Stromal cell of bone marrow (primary cell): ENCODE measurements at places on chromosomes 7 and 10.

DNA sequence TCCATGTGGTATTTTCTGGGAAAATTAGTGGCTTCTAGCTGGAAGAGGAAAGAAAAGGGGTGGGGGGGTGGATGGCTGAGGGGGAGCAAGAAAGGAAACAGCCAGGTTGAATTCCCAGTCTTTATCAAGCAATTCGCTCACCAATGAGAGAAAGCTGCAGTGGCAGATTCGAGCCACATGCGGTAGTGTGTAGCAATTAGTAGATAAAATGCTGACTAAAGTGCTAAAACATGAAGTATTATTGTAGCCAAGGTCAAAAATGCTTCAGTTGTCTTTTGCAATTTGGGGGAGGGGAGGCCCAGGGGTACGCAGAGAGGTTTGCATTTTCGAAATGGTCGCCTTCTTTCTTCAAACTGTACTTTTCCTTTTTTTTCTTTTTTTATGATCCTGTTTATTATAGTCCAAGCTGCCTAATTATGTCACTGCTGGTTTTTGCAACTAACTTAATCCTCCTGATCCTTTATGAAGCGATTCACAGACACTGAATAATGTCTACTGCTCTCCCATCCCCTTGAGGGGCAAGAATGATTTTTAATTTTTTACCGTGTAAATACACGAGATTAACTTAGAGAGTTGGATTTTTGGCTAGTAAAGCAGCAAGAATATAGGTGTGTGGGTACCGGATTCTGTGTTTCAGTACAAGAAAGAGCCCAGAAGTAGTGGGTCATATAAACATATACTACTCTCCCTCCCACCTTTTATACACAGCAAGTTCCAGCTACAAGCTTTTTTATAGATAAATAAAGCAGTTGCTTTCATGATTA lies 3.6 kb upstream of the ARID5B start:
- peak; percentile 21 for DNase-seq

GRCh38 chr10:29712108-29712507 lies 77.3 kb upstream of the SVIL start:
- no peak for DNase-seq

DNA sequence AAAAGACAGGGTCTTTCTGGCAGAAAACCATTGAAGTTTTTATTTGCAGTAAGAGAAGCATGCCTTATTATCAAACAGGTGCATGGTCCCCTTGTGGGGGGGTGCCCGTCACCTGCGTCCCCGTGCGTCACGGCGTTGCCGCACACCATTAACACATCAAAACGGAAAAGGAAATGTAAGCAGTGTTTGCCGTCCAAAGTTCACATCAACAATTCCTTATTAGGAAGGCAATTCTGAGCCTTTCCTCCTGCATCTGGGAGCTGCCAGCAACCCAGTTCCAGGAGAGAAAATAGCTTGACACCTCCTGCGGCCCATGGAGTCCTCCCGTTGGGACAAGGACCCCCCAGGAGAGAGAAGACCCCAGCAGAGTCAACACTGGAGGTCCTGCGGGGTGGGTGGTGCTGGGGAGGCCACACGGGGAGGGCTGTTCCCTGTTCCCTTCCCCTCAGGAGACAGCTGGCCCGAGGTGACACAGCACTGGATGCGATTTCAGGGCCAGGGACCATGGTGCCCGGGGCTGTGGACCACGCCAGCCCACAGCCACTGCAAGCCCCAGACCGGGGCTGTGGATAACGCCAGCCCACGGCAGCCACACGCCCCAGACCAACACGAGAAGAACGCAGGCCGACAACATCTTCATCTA lies 39.5 kb downstream of the DIP2C start:
- no peak for DNase-seq

GRCh38 chr10:34884272-34884952 lies 69.3 kb upstream of the PARD3 start:
- DNase-seq, result no peak

- no peak for DNase-seq
Observed at GRCh38 chr7:69645683-69646082, 47.4 kb downstream of the AUTS2 start.

DNA sequence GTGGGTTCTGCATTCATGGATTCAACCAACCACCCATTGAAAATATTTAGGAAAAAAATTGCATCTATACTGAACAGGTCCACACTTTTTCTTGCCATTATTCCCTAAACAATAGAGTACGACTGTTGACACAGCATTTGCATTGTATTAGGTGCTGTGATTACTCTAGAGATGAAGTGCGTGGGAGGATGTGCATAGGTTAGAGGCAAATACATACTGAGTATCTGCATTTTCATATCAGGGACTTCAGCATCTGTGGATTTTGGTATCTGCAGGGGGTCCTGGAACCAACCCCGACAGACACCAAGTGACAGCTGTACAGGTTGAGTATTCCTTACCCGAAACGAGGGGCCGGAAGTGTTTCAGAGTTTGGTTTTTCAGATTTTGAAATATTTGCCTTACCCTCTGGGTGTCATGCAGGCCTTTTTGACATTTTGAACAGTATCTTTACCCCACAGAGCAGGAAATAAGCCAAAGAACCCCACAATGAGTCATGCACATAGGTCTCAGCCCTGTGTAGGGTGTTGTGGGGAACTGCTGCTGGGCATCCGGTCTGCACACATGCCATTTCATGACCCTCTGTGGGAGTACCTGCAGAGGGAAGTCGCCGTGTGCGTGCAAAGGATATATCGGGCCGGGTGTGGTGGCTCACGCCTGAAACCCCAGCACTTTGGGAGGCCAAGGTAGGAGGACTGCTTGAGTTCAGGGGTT lies 14.5 kb downstream of the NUDT5 start:
- no peak for DNase-seq

- DNase-seq, result no peak
Observed at GRCh38 chr7:151851782-151852181, 25.1 kb downstream of the PRKAG2 start.

DNA sequence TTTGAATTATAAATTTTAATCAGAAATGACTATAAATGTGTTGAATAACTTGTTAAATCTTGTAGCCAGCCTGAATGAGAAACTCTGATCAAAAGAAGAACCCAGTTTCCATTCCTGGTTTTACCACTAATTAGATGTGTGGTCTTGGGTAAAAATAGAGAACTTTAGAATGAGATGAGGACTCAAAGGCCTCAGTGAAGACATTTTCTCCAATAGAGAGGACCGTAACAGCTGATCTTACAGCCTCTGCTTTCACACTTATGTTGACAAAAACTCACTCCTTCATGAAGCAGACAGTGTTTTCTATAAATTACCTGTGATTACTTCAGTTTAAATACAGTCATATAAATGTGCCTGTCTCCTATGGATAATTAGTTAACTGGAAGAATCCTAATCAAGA lies 200.1 kb upstream of the MEOX2 start:
- DNase-seq, result no peak

DNA sequence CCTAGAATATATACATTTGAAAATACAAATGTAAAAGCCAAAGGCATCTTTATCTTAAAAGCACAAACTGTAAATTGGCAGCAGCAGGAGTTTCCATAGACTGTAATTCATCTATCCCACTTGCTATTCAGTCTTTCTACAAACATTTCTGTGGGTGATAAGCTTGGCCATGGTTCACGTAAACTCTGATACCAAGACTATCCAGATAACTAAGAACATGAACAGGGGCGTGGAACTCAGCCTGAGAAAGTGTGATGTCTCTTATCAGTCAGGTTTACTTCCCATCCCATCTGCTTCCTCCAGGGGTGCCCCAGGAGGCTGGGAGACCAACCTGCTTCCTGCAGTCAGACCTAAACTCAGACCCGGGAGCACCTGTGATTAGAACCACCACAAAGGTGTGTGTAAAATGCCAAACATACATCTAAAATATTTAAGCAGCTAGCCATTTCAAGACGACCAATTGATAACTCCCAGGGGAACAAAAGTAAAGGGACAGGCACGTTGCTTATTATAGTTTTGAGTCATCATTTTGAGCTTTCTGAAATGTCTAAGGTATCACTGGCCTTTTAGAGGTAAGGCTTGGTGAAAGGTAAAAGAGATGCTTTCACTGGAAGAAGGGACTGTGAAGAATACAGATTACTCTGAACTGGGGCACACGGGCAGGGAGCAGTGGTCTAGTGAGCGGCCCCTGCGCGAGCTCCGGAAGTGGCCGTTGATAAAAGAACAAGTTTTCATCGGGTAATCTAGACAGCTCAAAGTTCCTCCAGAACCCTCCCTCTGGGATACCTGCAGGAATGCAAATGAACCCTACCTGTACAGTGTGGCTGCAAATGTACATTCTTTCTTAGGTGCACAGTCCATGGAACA lies 51.5 kb downstream of the RSU1 start:
- DNase-seq, result no peak

DNA sequence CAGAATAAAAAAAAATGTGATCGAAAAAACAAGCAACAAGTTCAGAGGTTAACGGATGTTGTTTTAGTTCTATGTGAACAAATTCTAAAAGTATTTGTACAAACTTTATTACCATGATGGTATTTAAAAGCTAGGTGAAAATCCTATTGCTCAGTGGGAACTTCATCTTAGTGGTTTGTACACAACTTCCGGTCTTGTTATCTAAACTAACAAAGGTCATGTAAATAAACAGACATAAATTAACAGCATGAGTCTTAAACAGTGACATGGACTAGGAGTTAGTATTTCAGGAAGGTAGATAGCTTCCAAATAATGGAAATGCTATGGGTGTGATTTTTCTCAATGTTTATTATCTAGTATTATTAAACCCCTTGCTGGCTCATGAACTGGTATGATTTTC lies 83.8 kb downstream of the SPAG6 start:
- DNase-seq, result no peak

- DNase-seq, result no peak
Observed at GRCh38 chr10:124588736-124589490, 127.3 kb downstream of the LHPP start.

- DNase-seq, result no peak
Observed at GRCh38 chr10:50540069-50540825, 83.5 kb downstream of the SGMS1 start.

- DNase-seq, result peak; percentile 52
Observed at GRCh38 chr7:143492043-143492471, 14.4 kb downstream of the TAS2R41 start.

GRCh38 chr7:28533731-28534531 lies 121.6 kb downstream of the CREB5 start:
- peak; percentile 54 for DNase-seq

DNA sequence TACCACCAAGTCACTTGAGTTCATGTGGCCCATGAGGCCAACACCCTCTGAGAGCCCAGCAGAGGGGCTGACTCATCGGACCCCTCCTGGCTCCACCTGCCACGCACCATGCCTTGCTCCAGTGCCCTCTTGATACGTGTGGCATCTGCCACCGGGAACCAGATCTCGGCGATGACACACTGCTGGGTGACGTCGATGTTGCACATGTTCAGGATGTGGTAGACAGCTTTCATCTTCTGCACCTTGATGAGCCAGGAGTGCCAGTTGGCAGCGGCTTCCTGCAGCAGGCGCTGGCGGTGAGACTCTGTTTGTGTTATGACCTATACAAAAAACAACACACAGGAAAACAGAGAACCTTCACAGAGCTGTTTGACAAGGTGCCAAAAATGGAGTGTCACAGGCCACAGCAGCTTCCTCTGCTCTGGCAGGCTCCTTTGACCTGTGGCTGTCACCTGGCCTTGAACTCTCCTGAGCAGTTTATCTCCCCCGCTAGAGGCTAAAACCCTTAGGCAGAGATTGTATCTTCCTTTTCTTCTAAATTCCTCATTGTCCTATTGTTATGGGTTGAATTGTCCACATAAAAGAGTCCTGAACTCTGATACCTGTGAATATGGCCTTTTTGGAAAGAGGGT lies 45.2 kb upstream of the TMEM213 start:
- DNase-seq, result no peak

DNA sequence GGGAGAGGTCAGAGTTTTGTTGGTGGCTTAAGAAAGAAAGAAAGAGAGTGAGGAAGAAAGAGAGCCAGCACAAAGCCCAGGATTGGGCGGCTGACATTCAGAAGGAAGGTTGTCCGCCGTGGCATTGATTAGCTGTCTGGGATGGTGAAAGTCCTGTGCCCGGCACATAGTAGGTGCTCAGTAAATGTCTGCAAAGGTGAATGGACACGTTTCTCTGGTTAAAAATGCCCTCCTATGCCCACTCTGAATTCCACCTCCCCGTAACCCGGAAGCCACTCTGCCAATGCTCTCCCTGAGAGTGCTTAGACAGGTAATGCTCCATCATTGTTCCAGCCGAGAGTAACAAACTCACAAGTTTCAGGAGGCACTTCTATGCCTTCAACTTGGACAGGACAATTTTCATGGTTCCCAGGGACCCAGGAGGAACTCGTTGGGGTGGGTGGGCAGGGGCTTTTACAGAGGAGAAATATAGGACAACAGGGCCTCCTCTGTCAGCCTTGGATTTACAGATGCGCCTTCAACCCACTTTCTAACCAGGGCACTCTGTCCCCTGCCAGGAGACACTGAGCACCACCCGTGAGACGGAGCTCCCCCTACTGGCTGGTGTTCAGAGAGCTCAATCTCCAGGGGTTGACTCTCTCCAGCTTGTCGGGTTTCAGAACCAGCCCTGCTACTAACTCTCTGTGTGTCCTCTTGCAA lies 411.5 kb upstream of the ZMIZ1 start:
- peak; percentile 45 for DNase-seq

GRCh38 chr7:26307226-26307625 lies 15.6 kb downstream of the SNX10 start:
- peak; percentile 57 for DNase-seq

GRCh38 chr7:129122078-129122750 lies 22.3 kb upstream of the TSPAN33 start:
- DNase-seq, result no peak

DNA sequence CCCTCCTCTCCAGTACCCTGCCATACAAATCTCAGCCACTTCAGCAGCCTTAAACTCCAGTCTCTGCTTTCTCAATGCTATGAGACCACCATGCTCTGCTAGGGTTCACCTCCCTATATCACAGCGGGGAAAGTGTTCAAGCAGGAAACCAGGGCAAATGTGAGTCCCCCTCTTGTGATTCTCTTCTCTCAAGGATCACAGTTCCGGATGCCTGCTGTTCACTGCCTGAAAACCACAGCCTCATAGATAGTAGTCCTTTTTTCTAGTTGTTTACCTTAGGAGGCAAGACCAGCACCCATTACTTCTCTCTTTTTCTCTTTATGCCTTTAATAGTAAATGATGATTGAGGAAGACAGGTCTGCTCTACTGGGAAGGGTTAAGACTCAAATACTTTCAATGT lies 100.8 kb downstream of the SGMS1 start:
- DNase-seq, result no peak

DNA sequence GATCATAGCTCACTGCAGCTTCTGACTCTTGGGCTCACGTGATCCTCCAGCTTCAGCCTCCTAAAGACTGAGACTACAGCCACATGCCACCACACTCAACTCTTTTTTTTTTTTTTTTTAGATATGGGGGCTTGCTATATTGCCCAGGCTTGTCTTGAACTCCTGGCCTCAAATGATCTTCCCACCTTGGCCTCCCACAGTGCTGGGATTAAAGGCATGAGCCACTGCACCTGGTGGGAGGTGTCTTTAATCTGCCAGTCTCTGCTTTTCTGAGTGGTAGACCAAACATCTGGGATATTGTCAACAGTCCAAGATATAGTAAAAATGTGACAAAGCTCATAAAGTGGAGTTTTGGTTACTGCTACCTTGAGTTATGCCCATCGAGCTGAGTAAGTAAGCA lies 104.9 kb upstream of the FOXP2 start:
- DNase-seq, result no peak
